ENCODE measurements at places on chromosomes 2 and 18. TPM values are rescaled to one million over a fixed set of nuclear protein-coding genes. Genes with fewer than 3 reads are reported as not detected.
A peak's percentile ranks its signal among the peaks of the same experiment; 100 is the strongest.

DNA sequence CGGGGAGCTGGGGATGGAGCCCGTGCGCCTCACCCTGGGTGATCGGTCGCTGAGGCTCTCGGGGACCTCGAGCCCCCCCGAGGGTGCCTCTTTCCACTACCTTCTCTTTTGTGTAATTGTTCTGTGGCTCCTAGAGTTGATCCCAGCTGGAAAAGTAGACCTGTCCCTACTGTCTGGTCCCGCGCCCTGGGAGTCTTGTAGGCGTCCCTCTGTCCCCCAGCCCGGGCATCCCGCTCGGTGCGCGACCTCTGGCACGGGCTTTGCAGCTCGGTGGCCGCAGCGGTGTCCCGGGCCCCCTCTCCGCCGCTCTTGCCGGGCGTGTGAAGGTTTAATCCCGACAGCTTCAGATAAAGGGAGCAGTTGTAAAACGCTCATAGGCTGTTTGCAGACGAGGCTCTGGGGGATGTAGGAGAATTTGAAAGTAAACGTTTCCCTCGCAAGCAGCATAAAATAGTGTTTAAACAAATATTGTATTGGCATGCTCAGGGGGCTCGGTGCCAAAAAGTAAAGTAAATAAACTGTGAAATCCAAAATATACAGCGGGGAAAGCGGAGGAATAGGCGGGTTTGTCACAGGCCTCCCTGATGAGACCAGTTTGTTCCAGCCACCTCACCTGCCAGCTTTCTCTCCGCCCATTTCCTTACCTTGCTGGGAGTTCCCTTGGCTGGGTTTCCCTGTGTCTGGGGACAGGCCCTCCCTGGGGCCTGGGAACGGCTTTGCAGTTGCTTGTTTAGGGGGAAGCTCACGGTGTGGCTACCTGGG lies 1.9 kb downstream of the GLI2 start:
- peak; percentile 72 for DNase-seq

LIMS3 gene
- polyA plus RNA-seq, result 1.5 TPM

DNA sequence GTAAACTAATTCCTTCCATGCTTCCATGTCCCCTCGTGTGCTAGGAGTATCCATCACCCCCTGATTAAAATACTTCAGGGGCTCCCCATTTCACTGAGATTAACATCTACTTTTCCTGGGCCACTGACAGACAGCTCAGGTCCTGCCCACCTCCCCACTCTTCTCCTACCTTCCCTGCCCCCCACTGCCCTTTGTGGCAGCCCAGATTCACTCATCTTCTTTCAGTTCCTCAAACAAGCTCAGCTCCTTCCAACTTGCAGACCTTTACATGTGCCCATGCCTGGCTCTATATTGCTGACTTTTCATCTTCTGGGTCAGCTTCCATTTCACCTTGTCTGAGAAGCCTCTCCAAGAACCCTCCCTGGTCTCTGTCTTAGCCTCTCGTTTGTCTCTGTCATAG lies 12.0 kb downstream of the RUFY4 start:
- no peak for DNase-seq

GRCh38 chr2:7567646-7568045 lies 650.4 kb downstream of the RNF144A start:
- no peak for DNase-seq

- no peak for DNase-seq
Observed at GRCh38 chr2:138271467-138271866, 230.1 kb upstream of the SPOPL start.

GRCh38 chr18:28147674-28148171 lies 29.2 kb downstream of the CDH2 start:
- no peak for DNase-seq

HSPE1 gene
- polyA plus RNA-seq, result 427 TPM

DNA sequence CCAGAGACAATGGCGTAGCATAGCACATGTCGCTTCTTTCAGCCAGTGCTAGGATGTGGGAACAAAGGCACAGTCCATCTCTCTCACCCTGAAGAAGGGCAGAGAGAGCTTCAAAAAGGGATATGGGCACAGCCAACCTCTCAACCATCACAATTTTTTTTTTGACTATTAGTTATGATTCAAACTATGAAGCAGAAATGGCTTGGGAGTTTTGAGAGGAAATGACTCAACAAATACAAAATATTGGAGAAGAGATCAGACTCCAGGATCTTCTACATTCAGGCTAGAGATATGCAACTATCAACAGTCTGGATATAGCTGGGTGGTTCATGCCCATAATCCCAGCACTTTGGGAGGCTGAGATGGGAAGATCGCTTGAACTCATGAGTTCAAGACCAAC lies 109.1 kb downstream of the MCFD2 start:
- DNase-seq, result no peak

DNA sequence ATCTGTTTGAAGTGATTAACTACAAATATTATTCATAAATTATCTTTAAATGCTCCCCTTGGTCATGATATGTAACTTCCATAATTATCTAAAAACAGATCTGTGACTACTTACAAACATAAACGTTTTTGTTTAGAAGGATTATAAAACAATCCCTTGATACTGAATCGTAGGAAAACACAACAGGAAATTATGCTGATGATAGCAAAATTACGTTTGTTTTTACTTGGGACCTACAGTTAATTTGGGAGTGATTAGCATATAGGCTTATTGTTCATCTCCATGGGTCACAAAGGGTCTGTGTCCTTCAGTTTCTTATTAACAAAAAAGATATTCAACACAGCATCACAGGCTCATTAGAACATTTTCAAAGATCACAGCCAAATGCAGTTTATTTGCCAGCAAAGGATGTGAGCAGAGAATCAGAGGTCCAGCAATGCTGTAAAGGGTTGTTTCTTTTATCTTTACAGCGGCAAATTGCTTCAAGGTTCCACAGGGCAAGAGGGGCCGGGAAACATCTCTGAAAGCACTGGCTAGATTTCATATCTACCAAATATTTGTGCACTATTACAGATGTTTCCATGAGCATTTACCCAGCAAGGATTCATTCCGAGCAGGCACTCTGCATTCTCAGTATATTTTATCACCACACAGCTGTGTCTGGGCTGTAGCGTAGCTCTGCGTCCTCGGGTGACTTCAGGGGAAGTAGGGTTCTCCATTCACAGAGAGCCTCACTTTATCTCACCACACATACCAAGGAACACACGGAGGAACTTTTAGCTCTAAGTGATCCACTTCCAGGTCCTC lies 4.1 kb downstream of the CCDC195 start:
- DNase-seq, result no peak

GRCh38 chr2:58291726-58292438 lies 50.8 kb upstream of the FANCL start:
- no peak for DNase-seq

REG1B gene
- polyA plus RNA-seq, result 1.5 TPM

DNA sequence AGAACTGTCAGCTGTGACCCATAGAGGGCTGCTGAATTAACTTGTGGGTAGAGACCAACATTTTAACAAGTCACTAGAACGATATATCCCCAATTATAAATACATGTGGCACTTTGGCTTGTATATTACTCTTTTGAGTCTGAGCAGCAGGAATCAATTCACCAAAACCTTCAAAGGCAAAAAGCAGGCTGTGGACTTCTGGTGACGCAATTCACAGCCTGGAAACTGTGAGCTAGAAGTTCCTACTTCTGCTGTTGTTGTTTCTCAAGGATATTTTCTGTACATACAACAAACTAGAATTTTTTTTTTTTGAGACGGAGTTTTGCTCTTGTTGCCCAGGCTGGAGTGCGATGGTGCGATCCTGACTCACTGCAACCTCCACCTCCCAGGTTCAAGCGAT lies 37.3 kb downstream of the PTCD3 start:
- no peak for DNase-seq

PRSS56 gene
- not detected for polyA plus RNA-seq

DNA sequence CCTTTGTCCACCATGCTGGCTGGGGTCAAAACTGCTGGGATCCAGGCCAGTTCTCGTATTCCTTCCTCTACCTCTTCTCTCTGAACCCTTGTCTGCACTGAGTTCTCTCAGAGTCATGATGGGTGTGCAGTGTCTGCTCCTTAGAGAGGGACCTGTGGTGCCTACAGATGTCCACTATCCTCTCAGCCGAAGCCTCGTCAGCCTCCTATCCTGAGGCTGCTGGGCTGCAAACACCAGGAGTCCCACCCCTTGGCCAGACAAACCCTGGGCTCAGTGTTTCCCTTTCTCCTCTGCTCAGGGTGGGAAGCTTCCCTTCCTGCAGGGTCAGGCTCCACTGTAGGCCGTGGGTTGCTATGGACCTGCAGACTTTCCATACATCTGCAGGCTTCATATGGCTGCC lies 2.3 kb downstream of the INPP5D start:
- DNase-seq, result no peak

DNA sequence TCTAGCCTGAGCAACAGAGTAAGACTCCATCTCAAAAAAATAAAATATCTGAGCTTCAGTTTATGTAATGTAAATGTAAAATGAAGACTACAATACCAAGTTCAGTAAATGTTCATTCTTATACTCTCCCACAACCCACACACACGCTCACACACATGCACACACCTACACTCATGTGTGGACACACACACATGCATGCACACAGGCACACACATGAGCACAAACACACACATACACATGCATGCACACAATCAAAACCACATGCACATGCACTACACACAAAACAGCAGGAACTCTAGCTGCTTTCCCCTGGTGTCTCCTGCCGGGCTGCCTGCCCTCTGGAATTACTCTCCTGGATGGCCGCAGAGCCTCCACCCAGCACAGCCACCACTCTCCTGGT lies 90.6 kb downstream of the GFPT1 start:
- no peak for DNase-seq

- DNase-seq, result no peak
Observed at GRCh38 chr18:77495079-77495478, 245.4 kb downstream of the GALR1 start.

- peak; percentile 92 for DNase-seq
Observed at GRCh38 chr2:230130668-230131364, 62.1 kb upstream of the SLC16A14 start.

GRCh38 chr18:50057009-50057408 lies 137.9 kb downstream of the MYO5B start:
- no peak for DNase-seq

DNA sequence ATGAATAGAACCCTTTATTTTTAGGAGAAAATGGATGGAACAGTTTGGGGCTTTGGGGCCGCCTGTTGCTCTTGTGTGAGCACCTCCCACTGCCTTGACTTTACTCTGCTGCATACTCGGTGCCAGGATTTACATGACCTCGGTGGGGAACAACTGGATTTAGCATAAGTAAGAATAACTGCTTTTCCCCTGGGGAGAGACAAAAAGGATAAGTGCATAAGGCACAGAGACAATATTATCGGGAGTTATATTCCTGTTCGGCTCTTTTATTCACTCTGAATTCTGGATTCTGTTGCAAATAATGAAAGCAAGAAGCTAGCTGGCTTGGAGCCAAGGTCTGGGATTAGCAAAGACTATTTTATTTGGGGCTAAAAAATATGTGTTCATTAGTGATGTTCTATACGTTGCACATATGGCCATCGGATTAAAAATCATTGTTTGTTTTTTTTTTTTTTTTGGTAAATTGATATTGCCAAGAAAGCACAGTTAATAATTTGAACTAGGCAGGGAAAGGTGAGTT lies 69.8 kb downstream of the CYBRD1 start:
- no peak for DNase-seq

DNA sequence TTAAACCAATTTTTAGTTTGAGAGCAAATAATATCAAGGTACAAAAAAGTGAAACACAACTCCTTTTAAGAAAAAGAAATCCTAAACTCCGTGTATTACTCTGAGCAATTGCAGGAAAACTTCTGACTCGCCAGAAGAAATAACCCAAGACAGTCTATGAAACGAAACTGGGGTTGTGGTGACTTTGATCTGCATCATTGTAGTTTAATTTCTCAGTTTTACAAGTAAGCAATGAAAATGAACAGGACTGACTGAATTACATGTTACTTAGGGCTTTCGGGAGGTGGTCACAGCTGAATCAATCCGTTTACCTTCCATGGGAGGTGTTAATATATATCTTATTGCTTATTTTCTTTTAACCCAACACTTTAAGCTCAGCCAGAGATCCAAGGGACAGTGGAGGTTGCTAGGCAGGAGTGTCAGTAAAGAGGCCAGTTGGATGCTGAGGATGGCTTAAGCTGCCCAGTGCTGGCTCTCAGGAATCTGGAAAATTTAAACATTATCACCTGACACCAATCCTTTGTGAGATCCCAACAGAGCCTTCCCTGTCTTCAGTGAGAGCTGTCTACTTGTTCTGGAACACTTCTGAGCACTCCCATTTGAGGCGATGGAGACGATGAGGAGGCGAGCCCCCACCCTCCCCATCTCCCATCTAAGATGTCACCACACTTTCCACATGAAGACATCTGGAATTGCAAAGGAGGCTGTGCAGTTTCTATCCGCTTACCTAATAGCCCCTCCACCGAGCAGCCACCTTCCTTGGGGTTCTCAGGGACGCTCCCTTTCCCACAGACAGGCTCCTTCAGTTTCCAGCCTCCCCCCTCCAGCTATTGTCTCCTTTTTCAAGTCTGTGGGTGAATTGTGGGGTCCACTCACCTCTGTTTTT lies 3.6 kb upstream of the RAB31 start:
- DNase-seq, result no peak

DNA sequence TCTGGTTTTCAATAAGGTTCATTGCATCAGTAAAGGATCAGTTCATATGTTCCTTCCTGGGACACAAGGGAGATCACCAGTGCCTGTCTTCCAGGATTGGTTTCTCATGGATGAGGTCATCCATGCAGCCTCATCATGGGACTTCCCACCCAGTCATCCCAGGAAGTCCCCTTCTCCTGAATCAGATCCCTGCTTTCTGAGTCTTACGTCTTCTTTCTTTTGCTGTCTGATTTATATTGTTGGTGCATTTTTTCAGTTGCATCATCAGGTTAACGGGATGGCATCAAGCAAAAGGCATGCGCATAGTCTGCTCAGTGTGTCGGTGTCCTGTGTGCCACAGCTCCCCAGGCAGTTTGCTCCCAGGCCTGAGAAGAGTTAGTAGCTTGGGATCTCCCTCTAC lies 105.9 kb downstream of the SOX11 start:
- no peak for DNase-seq

DNA sequence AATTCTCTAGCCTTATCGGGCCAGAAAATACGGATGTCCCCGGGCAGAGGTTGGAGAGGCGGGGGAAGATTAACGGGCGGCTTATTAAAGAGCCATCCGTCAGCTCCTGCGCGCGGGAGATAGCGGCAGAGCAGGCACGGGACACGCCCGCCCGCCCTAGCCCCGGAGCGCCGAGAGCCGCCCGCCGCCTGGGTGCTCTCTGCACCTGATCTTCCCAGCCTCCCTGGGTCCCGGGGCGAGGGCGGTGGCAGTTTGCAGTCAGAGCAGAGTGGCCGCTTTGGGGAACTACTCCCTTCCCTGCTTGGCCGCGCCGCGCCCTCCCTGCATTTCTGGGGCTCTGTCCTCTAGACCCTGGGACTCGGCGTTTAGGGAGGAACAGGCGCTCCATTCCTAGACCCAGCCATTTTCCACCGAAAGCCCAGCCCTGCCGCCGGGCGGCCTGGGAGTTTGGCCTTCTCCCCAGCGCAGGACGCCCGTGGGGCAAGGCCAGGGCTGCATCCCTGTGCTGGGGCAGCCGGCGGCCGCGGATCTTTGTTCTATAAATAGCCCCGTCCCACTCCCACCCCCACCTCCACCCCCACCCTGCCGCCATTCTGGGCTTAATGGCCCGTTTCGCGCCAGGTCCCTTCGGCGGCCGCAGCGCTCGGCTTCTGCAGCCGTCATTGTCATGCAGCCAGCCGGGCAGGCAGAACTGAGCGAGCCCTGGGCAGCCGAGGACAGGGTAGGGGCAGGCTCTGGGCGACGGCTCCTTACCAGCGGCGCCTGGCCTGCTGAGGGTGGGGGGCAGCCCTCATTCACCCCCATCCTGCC lies 6.6 kb downstream of the GAD1 start:
- peak; percentile 71 for DNase-seq

IL37 gene
- not detected for polyA plus RNA-seq

- no peak for DNase-seq
Observed at GRCh38 chr2:37391711-37392110, 47.3 kb downstream of the QPCT start.

TNFAIP6 gene
- 0.28 TPM for polyA plus RNA-seq

- no peak for DNase-seq
Observed at GRCh38 chr2:109265369-109265768, 136.4 kb downstream of the SH3RF3 start.

All from kidney (tissue), 22 donors.